ENCODE measurements at places on chromosomes 16 and 17.

DNA sequence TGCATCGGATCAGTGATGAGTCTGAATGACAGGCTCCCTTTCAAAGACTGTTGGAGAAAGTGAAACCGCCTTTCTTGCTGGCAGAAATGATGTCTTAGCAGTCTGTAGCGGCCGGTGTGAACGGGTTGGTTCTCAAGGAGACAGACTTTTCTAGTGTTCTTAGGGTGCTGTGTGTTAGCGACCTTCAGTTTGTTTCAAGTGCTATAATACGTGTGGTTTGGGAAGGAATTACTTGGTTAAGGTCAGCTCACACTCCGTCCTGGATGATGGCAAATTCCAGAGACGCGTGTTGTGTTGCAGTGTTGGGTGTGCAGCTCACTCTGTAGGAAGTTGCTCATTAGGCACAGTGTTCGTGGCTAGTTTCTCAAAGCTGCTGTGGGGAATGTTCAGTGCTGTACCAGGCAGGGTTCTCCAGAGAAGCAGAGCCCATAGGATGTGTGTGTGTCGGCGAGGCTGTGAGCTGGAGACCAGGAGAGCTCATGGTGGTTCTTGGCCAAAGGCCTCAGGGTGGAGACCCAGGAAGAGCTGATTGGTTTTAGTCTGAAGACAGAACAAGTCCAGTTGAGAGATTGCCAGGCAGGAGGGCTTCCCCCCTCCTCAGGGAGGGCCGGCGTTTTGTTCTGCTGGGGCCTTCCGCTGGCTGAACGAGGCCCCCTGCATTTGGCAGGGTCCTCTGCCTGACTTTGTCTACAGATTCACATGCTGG is 37.6 kb downstream of the ZNF750 start:
- DNase-seq: no peak

GRCh38 chr16:15919331-15919730 is 30.1 kb upstream of the ABCC1 start:
- no peak for DNase-seq

DNA sequence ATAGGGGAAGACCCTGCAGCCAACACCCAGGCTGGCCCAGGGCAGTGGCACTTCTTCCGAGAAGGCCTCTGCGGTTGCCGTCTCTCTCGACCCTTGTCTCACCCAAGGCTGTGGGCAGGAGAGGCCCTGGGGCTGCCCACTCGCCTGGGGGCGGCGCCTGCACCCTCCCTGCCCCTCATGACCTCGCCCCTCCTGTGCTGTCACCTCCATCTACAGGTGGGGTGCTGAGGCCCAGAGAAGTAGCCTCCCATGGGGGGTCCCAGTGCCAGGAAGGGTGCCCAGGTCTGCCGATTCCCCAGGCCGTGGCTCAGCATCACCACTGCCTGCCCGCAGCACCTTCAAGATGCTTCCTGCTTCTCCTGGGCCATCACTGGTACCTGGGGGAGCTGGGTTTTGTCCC is 992 bp downstream of the NLRC3 start:
- no peak for DNase-seq

DNA sequence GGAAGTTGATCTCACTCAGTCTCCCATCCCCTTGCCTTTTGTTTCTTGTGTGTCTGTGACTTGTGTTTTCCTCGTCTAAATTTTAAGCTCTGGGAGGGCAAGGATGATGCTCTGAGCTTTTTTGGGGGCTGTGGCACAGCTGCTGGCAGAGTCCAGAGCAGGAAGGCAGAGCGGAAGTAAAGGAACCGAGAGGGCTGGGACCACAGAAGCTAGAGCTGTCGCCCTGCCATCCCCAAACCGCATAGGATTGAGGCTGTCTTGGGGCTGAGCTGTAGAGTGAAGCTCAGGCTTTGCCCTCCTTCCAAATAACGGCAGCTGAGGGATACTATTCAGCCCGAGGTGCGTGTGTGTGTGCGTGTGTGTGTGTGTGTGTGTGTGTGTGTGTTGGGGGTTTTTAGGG is 3.8 kb upstream of the DNAH2 start:
- no peak for DNase-seq

GRCh38 chr16:84271866-84272265 is 22.8 kb upstream of the WFDC1 start:
- no peak for DNase-seq

DNA sequence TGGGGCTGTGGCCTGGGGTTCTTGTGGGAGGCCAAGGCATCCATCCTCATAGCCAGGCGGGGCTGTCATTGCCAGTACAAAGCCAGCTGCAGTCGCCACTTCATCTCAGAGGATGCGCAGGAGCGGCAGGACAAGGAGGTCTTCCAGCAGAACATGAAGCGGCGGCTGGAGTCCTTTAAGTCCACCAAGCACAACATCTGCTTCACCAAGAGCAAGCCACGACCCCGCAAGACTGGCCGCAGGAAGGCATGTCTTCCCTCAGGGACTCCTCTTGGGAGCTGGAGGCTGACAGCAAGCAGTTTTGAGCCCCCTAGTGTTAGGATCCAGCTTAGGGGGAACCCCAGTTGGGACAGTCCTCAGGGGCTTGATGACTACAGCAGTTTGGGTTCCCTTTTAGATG is 15.1 kb upstream of the PLEKHG4 start:
- DNase-seq: no peak

- no peak for DNase-seq
Observed at GRCh38 chr17:20989991-20990855, 52.6 kb downstream of the USP22 start.

- no peak for DNase-seq
Observed at GRCh38 chr16:67397036-67397801, 3.9 kb upstream of the TPPP3 start.

DNA sequence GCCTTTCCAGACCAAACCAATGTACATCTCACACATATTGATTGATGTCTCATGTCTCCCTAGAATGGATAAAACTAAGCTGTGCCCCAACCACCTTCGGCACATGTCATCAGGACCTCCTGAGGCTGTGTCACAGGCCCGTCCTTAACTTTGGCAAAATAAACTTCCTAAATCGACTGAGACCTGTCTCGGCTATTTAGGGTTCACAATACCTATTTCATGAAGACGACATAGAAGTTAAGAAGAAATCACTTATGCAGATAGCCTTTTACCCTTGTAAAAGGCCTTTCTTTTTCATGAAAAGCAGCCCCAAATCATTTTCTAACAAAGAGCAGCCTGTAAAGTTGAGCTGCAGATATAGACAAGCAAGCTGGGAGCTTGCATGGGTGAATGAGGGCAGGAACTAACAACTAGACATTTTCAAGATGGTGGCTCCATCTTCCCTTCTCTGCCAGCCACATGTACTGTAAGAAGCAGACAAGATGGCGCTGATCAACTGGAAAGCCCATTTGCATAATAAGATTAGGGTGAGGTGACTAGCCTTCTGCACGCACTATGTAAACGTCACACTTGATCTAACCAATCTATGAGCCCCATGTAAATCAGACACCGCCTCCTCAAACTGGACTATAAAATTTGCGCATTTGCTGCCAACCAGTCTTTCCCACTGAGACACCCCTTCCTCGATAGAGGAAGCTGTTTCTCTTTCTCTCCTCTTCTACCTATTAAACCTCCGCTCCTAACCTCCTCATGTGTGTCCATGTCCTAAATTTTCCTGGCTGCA is 4.7 kb upstream of the KDM8 start:
- DNase-seq: no peak

DNA sequence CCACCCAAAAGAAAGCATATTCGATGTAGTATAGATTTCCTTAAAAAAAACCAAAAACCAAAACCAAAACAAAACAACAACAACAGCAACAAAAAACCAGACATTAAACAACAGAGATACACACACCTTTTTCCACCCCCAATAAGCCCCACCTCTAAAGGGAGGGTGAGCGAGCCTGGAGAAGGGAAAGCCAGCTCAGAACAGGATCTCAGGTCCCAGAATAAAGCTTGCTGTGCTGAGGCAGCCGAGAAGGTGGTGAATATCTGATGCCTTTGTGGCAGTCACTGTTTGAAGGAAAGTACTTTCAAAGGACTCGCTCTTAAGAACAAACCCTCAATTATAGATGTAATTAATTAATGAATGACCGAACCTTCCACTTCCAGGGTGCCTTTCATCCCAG is 470 bp downstream of the KRT23 start:
- DNase-seq: no peak

DNA sequence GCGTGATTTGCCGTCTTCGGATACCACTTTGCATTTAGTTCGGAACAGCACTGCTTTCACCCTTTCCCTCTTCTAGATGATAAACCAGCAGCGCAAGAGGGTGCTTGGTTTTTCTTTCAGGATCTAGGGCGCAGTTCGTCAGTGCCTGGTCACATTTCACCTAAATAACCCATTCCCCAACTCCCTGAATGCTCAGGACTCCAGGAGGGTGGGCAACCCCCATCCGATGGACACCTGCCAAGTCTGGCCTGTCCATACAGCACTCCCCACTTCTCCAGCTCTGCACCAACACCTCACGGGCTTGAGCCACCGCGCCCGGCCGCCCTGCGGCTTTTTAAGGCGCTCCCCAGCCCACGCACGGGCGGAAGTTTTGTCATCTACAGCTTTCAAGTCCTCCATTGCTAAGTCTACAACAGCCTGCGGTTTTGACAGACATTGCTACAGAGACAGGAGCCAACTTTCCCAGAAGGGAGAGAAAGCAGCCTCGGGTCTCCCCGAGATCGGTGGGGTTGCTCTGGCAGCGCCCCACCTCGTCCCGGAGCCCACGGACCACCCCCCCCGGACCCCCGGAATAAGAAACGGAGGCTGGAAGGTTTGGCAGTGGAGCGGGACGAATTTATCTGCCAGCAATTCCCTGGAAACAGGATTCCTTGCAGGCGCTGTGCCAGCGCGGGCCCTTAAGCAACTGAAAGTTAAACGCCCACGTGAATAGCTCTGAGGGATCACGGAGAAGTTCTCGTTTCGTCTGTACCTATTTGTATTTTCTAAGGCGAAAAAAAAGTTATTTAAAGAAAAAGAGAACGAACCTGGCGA is 38.6 kb upstream of the SLFN13 start:
- no peak for DNase-seq

DNA sequence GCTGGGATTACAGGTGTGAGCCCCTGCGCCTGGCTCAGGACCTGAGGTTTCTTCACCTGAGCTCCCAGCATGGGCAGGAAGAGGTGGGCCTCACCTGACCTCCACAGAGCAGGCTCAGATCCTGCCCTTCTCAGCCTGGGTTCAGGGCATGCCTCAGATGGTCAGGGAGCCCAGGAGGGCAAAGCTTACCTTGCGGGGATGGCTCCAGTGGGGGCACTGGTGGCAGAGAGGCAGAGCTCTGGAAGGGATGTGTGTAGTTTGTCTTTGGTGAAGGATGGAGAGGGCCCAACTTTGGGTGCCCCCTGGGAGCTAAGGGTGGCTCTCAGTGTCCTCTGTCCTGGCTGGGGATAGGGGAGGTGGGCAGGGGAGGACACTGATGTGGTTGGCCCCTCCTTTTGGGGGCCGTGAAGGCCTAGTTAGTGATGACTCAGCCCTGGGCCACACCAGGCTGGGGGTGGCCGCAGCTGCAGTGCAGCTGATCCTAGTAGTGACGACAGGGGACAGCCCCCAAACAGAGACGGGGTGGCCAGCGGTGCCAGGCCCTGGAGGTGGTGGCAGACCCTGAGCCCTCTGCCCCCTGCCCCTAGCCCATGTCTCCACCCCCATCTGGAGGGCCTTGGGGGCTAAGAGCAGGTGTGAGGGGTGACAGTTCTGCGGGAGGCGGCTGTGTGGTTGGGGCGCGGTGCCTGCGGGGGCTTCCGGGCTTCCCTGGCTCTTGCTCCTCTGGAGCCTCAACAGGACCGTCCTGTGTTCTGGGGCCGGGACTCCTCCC is 5.8 kb downstream of the NHERF2 start:
- DNase-seq: no peak

GRCh38 chr17:78769196-78769773 is 12.8 kb downstream of the CYTH1 start:
- no peak for DNase-seq

GRCh38 chr16:56628486-56629350 is 3.1 kb downstream of the MT1E start:
- no peak for DNase-seq

- DNase-seq: no peak
Observed at GRCh38 chr16:57713596-57713995, 19.0 kb downstream of the DRC7 start.

DNA sequence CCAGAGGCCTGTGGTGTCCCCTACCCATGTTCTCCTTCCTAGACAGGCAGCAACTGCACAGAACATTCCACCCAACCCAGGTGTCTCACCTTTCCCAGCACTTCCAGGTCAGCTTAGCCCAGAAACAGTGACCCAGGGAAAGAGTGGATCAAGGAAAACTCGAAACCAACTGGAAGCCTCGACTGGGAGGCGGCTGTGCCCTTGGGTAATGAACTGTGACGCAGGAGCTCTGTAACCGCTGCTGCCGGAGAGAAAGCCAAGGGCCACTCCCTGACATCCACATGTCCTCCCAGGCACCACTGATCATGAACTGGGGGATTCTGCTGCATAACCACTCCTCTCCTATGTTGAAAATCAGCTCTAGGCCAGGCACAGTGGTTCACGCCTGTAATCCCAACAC is 34.4 kb downstream of the WDR59 start:
- no peak for DNase-seq

GRCh38 chr17:66462010-66462409 is 159.6 kb downstream of the PRKCA start:
- no peak for DNase-seq

GRCh38 chr16:1900452-1900774 is 17.8 kb downstream of the HS3ST6 start:
- no peak for DNase-seq

- DNase-seq: peak; percentile 34
Observed at GRCh38 chr17:14471052-14471451, 170.2 kb downstream of the HS3ST3B1 start.
